Left lung (tissue), 14 donors: ENCODE measurements at places on chromosomes 6 and 20.

- peak; percentile 94 for DNase-seq
Measured at GRCh38 chr6:127186889-127187288, 68.4 kb downstream of the RSPO3 start.

- no peak for DNase-seq
Measured at GRCh38 chr6:25046942-25047341, 111.2 kb upstream of the RIPOR2 start.

DNA sequence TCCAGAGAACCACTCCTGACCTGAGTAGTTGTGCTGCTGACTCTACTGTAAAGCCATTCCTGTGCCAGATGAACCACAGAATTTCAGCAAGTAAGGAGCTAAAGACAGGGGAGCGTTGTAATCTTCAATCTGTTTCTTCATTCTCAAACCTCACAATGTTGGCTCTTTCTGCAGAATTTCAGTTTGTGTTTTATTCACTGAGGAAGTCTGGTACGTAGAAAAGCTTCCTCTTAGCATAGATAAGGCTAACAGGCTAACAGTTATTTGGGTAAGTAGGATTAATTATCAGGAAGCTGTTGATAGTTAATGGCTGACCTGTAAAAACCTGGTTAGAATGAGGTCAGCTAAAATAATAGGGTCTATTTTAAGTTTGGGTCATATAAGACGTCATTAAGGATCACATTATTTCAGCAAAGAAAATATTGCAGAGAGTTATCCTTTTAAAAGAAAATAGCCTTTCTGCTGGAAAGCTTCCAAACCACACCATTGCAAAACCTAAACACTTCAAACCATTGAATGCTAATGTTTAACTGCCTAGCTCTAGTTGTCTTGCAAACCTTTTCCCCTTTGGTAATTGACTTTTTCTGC lies 14.1 kb upstream of the TENT5A start:
- DNase-seq, result peak; percentile 74

DNA sequence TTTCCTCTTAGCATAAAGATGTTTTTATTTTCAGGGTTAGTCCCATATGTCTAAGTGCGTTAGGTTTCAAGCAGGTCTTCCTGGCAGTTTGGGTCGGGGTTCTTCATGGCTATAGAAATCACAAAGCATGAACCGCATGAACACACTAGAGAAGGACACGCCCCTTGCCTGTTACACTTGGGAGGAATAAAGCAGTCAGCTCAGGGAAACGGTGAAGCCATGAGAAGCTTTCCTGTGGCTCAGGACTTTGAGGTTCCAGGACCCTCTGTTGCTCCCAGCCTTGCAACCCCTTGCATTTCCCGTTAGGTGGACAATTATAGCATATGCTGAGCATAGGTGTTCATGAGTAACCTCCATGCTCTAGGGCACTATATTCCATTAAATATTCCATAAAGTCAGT lies 96.7 kb downstream of the SYCP2 start:
- DNase-seq, result no peak

- no peak for DNase-seq
Measured at GRCh38 chr6:148235446-148235845, 107.2 kb upstream of the SASH1 start.

- no peak for DNase-seq
Measured at GRCh38 chr6:99236010-99236409, 113.5 kb downstream of the FAXC start.

- DNase-seq, result no peak
Measured at GRCh38 chr6:143697076-143697800, 19.5 kb downstream of the PHACTR2 start.

GRCh38 chr6:169289619-169290339 lies 36.1 kb upstream of the THBS2 start:
- no peak for DNase-seq

DNA sequence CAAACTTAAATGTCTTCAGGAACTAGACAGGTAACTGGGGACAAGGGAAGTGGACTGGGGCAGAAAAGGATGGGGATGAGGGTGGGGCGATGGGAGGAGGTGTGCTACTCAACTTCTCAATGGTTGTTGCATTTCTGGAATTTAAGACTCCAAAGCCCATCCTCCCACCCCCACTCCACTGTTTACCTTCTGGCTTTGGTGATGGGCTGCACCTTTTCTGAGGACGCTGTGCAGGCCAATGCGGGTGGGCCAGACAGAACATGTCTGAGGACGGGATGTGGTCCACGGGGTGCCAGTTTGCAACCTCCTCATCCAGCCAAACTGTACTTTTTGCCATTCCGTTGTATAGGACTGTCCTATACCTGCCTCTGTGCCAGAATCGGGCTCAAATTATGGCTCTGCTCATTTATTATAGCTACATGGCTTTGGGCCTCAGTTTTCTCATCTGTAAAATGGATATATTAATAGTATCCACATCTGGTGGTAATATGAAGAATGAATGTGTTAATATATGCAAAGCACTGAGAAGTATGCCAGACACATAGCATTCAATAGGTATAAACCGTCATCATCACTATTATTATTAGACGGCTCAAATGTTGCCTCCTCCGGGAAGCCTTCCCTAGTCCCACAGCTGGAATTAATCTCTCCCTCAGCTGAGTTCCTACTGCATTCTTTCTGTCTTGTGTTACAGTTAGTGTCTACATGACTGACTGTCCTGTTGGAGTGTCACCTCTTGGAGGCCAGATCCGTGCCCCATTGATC lies 31.0 kb upstream of the VEGFA start:
- DNase-seq, result no peak

GRCh38 chr6:155493694-155494143 lies 38.1 kb upstream of the NOX3 start:
- DNase-seq, result peak; percentile 67

- DNase-seq, result no peak
Measured at GRCh38 chr20:34345402-34345736, 17.7 kb upstream of the ITCH start.
